Hematopoietic multipotent progenitor cell (in vitro differentiated cells): ENCODE measurements at places on chromosomes 7 and 10.

- peak; percentile 28 for DNase-seq
Measured at GRCh38 chr10:58282615-58283014, 13.7 kb downstream of the CISD1 start.

DNA sequence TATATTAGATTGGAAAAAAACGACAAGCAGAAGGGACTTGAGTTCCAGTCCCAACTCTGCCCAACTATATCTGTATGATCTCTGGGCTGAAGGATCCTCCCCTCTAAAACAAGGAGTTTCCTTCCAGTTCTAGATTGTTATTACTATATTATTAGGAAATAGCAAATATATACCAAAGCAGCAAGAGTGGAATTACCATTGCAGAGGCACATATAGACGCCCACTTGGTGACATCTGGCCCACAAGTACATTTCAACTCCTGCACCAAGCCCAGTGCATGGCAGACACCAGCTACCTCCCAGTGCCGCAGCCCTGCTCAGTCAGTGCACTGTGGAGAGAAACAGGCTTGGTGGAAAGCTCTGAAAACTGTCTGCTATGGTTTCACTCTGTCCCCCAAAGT lies 201.9 kb downstream of the FAM107B start:
- no peak for DNase-seq

- no peak for DNase-seq
Measured at GRCh38 chr7:5270788-5271187, 12.0 kb upstream of the SLC29A4 start.

- no peak for DNase-seq
Measured at GRCh38 chr10:121079226-121079625, 228.1 kb downstream of the WDR11 start.

DNA sequence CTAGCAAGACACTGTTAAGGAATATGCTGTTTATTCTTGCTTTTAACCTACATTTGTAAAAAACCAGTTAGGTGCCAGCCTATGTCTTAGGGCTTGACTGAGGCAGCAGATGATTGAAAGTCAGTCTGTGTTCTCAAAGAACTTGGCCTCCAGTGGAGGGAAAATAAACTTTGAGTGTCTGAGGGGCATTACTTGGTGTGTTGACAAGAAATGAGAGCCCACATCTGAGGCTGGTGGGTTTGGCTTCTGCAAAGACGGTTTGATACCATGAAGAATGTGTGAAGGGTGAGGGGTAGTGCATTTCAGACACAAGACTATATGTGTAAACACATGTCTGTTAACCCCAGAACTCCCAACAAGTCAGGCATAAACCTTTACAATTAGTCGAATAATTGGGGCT lies 28.5 kb downstream of the CCSER2 start:
- DNase-seq = no peak

DNA sequence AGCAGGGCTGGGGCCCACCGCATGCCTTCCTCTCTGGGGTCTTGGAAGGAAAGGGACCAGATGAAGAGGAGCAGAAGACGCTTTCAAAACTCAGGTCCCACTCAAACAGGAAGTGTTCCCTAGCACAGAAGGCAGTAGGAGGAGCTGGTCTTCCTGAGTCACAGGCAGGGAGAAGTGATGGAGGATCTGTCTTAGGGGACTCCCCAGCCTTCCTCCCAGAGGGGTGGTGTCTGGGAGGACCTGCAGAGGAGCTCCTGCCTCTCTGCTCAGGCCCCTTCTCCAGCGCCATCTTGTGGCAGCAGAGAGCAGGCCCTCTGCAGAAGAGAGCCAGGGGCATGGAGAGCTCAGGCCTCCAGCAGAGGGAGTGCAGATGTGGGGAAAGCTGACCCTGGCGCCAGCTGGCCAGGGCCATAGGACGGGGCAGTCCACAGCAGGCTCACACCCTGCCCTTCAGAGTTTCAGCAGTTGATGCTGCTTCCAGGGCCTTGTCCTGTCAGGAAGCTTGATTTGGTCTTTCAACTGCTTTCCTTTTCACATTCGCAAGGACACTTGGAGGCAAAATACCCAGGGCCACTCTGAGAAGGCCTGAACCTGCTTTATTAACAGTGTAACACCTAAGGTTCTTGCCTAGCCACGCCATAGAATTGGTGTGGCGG lies 62.2 kb upstream of the TARP start:
- peak; percentile 93 for DNase-seq

DNA sequence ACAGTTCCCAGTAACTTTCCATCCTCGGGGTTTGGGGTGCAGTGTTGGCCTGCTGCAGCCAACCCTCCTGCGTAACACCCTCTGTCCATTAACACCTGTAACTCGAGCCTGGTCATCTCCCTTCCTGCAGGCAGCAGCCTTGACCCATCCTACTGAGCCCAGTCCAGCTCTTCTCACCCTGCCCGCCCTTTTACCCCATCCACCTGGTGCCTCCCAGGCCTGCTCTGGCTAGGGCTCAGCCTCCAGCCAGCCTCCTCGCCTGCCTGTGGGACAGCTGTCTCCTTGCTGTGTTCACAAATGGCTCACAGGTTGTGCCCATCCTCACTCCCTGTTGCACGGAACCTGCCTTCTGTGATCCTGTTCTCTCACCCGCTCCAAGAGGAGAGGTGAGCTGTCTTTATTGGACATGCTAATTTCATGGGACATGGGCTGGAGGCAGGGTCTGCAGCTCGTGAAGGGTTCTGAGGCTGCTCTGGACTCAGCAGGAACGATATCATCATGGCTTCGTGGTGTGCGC lies 277.2 kb upstream of the TCERG1L start:
- DNase-seq = no peak

- no peak for DNase-seq
Measured at GRCh38 chr7:27700501-27700900, 37.8 kb upstream of the HIBADH start.

GRCh38 chr10:25059990-25060389 lies 43.6 kb downstream of the THNSL1 start:
- no peak for DNase-seq

DNA sequence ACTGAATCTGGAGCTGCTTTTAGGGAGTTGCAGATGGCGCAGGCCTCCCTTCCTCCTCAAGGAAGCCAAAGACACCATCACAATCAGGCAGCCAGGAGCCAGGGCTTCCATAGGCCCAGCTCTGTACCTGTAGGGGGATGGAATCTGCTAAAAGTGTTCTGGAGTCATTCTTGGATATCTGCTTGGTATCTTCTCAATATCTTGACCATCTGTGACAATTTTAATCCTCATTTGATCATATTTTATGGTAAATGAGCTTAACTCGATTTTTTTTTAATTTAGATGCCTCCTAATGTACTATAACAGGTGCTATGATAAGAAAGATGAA lies 3.1 kb downstream of the ST7 start:
- DNase-seq = no peak

DNA sequence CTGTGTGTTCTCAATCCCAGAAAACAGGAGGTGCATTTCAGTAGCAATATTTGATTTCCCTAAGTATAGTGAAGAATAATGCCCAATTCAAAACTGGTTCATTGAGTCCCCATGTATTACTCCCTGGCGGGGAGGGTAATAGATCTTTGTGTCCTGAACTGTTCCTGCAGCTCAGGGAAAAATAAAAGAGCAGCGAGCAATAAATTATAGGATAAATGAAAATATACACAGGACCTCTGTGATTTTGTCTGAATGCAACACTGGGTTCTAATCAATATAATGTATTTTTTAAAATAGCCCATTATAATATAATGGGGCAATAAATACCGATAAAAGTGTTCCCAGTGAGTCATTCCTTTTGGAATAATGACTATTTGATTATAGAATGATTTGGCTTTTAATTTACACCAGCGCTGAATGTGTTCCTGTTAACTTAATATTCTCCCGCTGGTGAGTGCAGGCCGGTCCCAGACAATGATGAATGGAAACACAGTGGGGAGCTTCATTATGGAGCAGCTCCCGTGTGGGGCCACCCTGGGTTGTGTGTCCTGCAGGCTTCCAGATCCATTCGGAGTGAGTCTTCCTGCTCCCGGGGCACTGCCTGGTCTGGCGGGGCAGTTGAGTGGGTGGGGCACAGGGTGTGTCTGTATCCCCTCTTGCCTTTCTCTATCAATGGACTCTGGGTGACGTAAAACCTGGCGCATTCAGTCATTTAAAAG lies 263.1 kb downstream of the ACTR3B start:
- no peak for DNase-seq

GRCh38 chr10:132899054-132899750 lies 43.2 kb downstream of the CFAP46 start:
- DNase-seq = no peak

- no peak for DNase-seq
Measured at GRCh38 chr7:124680304-124680703, 85.3 kb downstream of the GPR37 start.

DNA sequence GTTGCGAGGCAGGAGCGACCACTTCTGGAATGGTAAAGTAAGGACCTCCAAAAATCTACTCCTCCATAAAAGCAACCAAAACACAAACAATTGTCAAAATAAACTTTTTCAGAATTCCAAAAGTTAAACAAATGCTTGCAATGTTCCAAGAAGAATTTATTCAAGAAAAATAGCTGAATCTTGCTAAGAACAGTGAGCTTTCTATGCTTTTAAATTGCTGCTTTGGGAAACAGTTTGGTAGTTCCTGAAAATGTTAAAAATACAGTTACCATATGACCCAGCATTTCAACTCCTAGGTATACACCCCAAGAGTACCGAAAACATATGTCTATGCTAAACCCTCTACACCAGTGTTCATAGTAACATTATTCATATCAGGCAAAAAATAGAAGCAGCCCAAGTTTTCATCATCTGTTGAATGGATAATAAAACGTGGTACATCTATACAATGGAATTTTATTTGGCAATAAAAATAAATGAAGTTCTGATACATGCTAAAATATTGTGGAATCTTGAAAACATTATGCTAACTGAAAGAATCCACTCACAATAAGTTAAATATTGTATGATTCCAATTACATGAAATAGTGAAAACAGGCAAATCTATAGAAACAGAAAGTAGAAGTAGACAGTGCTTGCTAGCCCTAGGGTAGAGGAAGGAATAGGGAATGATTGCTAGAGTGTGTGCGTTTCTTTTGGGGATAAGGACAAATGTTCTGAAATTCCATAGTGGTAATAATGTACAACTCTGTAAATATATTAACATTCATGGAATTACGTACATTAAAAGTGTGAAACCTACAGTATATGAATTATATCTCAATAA lies 57.0 kb downstream of the LRRN3 start:
- no peak for DNase-seq

DNA sequence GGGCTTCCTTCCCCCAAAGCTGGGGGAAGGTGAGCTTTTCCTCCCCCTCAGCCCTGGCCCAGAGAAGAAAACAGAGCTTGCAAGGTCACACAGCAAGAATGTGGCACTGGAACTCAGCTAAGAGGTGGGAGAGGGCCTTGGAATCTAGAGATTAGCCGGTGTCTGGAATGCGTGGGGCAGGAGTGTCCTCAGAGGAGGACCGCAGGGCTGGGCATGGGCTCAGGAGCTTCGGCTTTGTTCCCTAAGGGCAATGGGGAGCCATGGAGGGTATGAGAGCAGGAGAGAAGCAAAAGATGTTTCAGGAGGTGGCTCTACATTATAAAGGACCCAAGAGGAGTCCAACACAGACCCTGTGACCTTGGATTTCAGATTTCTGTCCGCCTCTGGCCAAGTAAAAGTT lies 127.2 kb upstream of the TNRC18 start:
- no peak for DNase-seq
